Hematopoietic multipotent progenitor cell (in vitro differentiated cells): ENCODE measurements at places on chromosomes 5 and 9.

DNA sequence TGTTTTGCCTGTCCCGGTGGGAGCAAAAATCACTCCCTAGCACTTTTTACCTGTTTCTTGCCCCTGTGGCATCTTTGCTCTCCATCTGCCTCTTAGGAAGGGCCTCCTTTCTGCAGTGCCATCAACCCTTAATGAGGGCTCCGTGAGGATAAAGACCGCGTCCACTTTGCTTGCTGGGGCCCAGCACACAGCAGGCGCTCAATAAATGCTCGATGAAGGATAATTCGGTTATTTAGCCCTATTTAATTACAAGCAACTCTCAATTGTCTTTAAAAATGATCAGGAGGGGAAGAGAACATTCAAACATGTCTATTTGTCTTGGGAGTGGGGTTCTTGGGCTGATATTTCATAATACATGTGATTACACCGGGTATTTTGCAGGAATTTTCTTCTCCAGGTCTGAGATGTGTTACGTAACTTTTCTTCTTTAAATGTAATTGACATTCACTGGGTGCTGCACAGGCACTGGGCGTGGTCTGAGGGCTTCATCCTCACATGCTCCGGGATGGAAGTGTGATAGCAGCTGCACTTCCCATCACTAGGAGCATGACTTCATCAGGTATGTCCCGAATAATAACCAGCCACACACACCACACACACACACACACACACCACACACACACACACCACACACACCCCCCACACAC, 19.8 kb upstream of the NTNG2 start:
- DNase-seq = no peak

GRCh38 chr9:89508951-89509615, 11.2 kb upstream of the SEMA4D start:
- DNase-seq = peak; percentile 59

DNA sequence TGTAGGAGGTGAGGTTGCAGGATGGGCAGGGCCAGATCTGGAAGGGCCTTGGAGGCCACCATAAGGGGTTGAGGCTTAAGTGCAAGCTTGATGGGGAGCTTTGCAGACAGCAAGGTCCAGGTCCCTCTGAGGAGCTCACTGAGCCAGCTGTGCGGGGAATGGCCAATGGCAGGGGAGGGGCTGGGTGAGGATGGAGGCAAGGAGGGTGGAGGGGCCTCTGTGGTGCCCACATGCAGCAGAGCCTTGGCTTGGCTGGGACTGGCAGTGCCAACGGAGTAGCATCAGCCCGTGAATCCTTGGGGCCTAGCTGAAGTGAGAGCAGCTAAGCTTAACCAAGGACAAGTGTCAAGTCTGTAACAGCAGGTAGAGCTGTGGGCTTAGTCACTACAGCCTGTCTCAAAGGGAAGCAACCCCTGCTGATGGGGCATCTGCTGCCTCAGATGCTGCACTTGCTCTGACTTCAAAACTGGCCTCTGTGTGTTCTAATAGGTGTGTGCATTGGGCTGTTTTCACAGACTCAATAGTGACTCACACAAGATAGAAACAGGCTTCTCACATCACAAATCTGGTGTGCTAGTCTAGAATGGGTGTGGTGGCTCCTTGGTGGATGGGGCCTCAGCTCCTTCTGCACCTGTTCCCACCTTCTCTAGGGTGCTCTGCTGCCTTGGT, 16.3 kb downstream of the GALNT12 start:
- DNase-seq = no peak

DNA sequence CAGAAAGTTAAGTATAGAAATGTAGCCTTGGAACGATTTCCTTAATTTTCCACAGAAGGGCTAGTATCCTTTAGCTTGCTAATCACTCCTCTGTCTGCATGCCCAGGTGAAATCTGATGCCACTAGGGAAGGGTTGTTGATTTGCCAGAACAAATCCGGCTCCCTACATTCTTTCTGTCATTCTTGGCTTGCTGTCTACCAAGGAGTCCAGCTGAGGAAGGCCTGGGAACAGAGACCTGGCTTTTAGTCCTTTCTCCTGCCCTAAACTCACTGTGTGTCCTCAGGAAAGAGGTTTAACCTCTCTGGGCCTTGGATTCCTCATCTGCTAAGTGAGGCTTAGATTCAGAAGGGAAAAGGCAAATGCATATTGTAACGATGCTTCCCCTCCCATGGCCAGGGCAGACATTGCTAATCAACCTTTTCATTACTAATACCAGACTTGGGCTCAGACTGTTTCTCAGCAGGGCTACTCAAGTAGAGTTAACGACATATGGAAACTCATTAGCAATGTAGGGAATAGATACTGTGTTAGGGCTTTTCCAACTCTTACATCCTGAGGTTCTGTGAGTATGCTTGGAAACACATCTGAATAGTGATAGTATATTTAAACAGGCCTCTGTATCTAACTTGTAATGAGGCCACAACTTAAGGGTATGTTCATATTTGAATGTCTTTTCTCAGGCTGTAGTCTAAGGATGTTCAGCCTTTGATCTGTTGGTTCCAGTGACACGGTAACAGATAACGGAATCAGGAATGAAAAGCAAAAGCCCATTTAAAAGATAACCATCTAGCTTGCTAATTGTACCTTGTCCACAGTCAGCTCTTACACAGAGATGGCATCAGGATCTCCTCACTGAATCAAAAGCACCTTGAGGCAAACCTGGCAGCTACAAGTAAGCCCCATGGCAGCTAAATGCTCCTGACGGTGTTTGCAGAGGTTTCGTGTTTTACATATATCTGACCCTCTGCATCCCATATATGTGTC, 4.1 kb downstream of the GALNT10 start:
- DNase-seq = no peak

DNA sequence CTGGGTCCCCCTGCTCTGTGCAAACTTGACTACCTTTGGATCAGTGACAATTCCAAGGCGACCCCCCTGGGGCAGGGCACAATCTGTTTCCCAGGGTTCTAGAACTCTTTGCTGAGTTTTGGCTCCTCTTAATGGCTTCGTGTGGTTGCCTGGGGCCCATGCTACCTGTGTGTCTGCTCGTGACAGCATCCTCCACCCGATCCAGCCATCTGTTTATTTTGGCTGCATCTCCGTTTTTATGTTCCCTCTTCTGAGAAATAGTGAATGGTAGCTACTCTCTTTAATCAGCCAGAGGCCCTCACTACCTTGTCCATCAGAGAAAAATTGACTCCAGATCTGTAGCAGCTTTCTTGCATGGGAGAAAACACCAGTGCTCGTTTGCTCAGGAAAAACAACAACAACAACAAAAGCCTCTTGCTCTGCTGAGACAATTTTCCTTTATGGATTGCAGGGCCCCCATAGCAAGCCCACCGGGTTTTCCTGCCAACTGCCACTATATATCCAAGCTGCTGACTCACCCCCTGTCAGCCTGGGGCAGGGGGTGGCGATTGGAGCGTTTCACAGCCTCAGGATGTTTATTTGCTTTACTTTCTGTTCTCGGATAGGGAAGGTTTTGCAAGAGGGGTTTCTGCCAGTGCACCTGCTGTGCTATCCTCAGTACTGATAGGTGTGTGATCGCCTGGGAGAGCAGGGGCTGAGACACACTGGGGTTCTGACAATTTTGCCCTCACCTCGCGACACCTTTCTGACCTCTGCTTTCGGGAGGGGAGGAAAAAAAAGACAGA, 607.8 kb downstream of the BNC2 start:
- DNase-seq = peak; percentile 50

DNA sequence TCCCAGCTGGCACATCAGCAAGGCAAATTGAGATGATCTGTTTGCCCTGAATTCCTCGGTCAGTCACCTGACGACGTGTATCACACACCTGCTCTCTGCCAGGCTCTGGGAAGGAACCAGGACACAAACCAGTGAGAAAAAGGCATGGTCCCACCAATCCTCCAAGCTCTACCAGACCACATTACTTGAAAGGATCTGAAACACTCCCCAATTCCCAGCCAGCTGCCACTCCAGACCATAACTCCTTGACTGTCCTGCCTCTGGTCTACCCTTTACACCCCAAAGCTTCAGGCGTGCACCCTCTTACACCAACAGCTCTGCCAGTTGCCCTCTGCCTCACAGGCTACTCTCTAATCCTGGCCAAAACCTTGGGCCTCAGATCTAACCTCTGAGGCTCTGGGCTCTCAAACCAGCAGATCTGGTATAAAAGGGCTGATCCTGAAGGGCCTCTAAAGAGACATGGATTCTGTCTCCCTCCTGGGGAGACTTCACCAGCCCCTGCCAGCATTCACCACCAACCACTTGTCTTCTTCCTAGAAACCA, 6.8 kb downstream of the MGAT1 start:
- no peak for DNase-seq

DNA sequence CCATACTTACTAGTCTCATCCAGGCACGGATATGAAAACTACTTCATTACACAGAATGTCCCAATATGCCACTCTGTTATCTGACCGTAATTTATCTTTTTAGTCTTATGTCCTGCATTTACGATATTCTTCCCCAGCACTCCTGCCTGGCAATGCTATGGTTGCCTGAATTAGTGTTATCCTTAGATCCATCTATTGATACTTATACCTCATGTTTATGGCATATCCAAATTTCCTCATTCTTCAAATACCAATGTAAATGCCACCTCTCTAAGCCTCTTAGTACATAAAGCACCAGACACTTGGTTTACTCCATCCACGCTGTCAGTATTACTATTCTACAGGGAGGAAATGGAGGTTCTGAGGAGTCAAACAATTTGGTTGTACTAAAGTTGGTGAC, 507.8 kb upstream of the NMUR2 start:
- DNase-seq = no peak

- peak; percentile 74 for DNase-seq
Observed at GRCh38 chr5:151740336-151740942, 18.0 kb downstream of the ATOX1 start.

DNA sequence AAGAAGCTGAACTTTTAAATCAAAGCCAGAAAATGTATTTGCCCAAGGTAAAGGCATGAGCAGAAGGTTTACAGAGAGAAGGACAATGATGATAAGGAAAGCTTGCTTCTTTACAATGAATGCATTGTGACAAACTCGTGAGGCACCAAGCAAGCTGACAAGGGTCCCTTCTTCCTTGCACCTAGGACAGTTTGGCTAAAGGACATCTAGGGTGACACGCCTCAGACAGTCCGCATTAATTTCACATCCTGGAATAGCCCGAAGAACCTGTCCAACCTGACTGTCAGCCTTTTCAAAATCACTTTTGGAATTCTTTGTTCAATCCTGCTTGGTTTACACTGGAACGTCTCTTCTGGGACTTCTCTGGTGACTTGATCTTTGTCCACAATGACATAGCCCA, 146.4 kb upstream of the MAP3K1 start:
- no peak for DNase-seq
